ENCODE measurements at places on chromosomes 1 and 21.

DNA sequence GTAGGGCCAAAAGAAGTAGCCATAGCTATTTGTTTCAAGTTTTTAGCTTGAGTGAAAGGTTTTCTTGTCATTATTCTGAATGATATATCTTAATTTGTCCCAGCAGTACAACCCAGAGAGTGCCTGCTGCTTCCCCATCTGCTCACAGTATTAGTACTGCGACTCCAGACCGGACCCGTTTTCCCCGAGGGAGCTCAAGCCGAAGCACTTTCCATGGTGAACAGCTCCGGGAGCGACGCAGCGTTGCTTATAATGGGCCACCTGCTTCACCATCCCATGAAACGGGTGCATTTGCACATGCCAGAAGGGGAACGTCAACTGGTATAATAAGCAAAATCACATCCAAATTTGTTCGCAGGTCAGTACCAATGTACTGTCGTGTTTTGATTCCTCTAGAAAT lies 37.2 kb upstream of the C1orf115 start:
- no peak for DNase-seq

GRCh38 chr21:39510240-39510639 lies 58.5 kb downstream of the SH3BGR start:
- DNase-seq: no peak

DNA sequence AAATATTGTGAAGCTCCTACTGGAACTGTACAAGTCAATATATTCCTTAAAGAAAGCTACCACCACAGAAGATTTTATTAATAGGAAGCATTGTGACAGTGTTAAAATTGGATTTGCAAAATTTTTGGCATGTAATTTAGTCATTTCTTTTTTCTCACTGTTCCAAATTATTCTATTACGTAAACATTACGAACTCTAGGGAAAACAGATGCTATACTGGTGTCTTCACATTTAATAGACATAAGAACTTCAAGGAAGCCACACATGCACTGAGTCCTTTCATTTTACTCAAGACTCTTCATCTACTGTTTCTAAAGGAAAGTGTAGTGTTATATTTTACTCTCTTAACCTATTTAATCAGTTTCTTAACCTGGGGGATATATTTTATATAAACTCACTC lies 135.4 kb downstream of the HMCN1 start:
- DNase-seq: no peak

DNA sequence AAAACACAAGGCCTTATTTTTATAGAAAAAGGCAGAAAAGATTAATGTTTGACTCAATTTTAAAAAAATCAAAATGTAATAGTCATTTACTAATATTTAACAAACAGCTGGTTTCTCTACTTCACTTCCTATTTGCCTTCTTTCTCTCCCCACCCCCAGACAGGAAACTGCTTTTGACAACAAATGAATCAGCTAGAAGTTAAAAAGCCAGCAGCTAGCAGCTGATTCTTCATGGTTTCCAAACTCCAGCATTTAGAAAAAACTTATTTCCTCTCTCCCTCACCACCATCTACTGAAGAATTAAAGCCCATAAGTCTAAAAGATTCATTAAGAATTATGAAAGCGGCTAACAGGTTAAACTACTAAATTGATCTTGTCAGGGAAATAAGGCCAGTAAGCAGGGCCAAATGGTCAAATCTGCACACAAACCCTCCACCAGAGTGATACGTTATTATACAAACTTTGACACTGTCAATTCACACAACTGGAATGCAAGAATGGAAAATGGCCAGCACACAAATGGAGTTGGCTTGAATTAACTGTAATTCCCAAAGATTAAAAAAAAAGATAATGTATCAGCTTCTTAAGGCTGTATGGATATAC lies 4.0 kb downstream of the WDR26 start:
- peak; percentile 38 for DNase-seq

DNA sequence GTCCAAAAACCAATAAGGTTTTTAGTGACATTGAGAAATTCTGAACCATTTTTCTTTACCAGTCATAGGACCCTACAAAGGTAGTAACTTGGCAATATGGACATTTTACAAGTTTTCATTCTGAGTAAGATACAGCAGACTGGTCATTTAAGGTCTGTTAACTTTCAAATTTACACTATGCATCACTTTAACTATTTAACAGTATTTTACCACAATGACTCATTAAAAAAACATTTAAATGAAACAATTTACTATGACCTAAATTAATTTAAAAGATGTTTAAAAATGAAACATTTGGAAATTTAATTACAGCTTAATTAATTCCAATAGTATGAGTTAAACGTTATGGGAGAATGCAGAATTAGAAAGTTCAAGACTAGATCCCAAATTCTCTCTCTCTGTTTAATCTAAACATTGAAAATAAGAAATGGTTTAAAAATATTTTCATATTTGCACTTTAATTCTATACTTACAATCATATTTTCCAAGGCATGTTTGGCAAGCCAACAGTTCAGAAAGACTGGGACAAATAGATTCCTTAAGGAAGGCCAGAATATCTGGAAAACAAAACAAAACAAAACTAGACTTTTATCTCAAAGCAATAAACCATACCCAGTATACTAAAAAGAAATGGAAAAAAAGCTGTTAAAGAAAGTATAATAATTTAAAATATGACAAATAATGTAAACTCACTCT lies 140.9 kb downstream of the KCNT2 start:
- DNase-seq: no peak

- no peak for DNase-seq
Observed at GRCh38 chr1:83555871-83556270, 443.1 kb downstream of the TTLL7 start.

- DNase-seq: no peak
Observed at GRCh38 chr1:45775794-45776193, 25.3 kb upstream of the IPP start.

DNA sequence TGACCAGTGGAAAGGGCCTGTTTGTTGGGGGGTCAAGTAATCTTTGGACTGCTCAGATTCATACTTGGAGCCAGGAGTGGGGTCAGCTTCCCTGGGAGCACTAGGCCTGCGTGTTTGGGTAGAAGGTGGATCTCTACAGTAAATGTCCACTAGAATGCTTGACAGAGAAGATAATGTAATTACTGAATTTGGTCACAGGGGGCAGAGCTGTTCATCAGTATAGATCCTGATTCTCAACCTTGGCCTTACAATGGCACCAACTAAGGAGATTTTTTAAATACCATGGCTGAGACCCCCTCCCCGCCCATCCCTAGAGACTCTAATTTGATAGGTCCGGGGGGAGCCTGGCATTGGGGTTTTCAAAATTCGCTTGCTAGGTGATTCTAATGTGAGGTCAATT lies 217.5 kb upstream of the PLXNA2 start:
- no peak for DNase-seq

DNA sequence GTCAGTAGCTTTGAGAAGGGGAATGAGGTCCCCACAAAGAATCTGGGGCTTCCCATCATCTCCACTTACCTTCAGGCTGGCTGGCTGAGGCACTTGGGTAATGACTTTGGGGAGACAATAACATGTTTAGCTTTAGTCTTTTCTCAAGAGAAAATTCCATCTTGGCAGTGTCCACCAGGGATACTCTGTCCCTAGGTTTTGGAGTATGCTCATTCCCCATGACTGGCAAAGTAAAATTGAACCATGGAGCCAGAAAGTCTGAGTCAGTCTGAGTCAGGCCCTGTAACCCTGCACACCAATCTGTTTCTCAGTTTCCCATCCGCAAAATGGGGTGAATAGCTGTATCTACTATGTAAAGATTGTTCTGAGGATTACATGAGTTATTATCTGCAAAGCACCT lies 28.2 kb downstream of the RUNX1 start:
- DNase-seq: no peak

GRCh38 chr1:29099286-29099685 lies 24.4 kb downstream of the TMEM200B start:
- DNase-seq: no peak

DNA sequence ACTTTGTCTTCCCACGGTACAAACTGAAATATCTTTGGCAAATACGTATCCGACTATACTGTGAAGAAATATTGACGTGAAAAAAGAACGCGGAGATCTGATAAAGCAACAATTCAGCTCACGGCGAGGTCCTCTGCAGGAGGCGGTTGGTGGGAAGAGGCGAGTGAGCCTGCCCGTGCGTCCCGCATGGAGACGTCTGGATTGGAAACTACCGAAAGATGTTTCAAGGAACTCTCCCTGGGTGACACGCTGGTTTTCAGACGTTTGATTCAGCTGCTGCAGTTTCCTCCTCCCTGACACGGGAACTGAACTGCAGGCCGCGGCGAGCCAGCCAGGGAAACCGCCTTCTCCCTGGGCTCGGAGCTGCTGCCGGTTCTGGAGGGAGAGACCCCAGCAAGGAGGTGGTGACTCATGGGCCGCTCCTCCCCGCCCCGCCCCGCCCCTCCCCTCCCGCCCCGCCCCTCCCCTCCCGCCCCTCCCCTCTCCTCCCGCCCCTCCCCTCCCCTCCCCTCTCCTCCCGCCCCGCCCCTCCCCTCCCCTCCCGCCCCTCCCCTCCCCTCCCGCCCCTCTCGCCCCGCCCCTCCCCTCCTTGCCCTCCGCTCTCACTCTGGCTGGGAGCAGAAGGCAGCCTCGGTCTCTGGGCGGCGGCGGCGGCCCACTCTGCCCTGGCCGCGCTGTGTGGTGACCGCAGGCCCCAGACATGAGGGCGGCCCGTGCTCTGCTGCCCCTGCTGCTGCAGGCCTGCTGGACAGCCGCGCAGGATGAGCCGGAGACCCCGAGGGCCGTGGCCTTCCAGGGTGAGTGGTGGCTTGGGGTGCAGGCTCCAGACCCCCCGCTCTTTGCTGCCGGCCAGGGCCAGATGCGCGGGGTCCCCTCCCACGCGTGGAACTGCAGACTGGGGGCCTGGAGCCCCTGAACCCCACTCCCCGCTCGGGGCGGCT lies at the start of gene COL6A1:
TSS of gene COL6A1 (plus strand) at position 620 of the 941 bp plus-strand sequence. CDS start at position 701, 81 bp downstream.
- peak; percentile 42 for DNase-seq

DNA sequence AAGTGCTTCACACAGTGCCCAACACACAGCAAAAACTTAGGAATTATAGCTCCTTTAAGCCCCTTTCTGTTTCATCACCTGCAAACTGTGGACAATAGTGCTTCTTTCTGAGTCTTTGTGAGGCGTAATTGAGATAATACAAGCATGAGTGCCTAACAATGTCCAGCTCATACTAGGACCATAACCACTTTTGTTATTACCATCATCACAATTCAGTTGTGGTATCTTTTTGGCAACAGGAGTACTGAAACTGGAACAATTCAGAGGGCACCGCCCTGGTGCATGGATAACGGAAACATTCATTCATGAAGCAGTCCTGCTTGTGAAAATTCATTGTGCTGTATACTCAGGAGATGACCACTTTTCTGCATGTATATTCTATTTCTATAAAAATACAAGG lies 18.2 kb downstream of the DNAJC11 start:
- DNase-seq: no peak

DNA sequence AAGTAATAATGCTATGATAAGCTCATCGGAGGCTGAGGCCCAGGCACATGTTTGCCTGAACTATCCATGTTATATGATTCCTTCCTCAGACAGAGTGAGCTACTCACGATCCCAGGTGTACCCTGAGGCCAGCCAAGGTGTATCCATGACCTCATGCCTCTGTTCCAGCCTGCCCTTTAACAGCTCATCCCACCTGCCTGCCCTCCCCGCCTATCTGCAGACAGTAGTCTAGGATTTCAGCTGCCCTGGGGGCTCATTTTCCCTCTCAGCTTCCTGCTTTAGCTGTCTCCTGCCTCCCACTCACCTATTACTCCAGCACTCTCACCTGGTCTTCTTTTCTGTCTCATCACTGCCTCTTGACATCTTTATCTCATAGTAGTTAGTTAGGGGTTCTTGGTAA lies 1.9 kb upstream of the IL24 start:
- DNase-seq: no peak

DNA sequence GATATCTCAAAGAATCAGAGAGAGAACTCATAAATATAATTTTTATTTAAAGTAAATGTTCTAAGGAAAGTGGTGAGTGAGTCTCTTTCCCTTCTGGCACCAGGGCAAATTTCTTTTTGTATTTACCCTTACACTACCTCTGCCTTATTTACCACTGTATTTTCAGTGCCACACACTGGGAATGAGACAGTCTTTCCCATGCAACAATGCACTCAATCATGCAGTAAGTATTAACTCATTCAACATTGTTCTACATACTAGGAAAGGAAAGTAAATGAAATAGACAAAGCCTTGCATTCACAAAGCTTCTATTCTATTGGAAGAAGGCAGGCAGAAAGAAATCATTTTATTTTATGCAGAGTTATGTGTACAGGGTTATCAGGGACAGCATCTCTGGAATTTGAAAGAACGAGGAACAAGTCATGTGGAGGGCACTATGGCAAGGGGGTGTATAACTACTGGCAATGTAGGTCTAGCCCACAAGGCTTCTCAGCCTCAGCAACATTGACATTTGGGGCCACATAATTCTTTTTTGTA lies 129.8 kb upstream of the PRDX6 start:
- DNase-seq: no peak

- DNase-seq: no peak
Observed at GRCh38 chr1:247102381-247102780, 1.8 kb downstream of the ZNF669 start.

DNA sequence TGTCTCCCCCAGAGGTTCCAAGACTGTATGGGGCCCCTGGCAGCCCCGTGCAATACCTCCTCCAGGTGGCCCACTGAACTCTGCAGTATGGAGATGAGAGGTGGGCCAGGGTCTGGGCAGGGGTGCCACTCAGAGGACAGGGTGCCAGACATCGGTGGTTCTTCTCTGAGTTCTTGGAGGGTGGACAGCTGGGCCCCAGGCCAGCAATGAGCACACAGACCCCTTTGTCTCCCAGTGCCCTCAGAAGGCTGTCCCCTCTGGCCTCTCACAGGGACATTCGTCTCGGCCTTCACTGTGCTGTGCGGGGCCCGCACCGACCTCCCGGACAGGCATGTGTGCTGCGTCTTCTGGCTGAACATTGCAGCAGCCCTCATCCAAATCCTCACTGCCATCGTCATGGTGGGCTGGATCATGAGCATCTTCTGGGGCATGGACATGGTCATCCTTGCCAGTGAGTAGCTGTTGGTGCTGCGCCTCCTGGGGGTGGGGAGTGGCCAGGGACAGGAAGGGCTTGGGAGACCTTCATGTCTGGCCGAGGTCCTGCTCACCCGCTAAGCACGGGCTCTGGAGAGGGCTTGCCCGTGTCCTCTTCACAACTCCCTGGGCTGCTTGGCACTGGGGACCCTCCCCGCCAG lies 48.1 kb downstream of the STUM start:
- DNase-seq: no peak

DNA sequence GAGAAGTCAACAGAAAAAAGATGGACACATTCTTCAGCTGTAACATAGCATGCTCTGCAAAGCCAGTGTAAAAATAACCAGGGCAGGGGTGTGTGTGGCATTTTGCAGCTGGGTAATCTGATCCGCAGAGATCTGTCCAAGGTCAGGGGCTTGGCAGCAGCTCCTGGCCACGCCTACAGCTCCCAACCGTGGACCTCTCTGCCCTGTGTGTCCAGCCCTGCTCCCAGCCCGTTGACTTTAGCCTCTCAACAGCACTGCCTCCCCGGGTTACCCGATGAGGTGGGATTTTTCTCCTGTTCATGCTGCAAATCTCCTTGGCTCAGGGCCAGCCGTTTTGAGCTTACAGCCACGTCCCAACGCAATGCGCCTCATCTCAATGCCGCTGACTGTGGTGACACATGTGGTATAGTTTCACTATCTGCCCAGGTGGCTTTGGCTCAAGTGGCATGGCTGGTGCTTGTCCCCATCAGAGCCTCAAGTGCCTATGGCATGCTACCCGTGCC lies 68.1 kb downstream of the VWA5B1 start:
- no peak for DNase-seq

- DNase-seq: no peak
Observed at GRCh38 chr1:7634546-7635240, 136.4 kb upstream of the VAMP3 start.
